Colonic mucosa (tissue), 4 donors: ENCODE measurements at places on chromosomes 6 and 20. TPM values are rescaled to one million over a fixed set of nuclear protein-coding genes. Genes with fewer than 3 reads are reported as not detected.

DNA sequence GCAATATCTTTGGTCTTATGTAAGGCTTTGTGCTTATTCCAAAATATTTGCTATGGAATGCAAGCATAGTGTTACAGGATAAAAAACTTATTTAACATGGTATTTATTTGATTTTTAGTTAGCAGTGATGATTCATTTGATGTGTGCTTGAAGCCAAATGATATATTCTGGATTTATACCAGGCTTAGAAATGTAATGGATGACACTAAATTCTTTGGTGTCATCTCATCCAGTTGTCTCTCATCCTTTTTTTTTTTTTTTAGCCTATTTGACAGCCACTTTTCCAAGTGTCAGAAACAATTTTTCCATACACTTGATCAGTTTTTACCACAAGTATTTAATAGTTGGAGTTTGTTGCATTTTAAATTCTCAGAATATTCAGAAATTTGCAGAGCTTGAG lies 515.3 kb downstream of the CDKAL1 start:
- no peak overlapping the region for H3K27ac ChIP-seq
- no peaks in the 10 kb centered on the region for H3K36me3 ChIP-seq
- DNase-seq: no peak
- H3K4me3 ChIP-seq: no peak overlapping the region

- no peaks in the 10 kb centered on the region for H3K36me3 ChIP-seq
- no peak overlapping the region for H3K4me3 ChIP-seq
- H3K27me3 ChIP-seq: no peaks in the 10 kb centered on the region
- H3K27ac ChIP-seq: no peak overlapping the region
These were observed 23.4 kb upstream of the SCGN start for GRCh38 chr6:25628471-25629197.

DNA sequence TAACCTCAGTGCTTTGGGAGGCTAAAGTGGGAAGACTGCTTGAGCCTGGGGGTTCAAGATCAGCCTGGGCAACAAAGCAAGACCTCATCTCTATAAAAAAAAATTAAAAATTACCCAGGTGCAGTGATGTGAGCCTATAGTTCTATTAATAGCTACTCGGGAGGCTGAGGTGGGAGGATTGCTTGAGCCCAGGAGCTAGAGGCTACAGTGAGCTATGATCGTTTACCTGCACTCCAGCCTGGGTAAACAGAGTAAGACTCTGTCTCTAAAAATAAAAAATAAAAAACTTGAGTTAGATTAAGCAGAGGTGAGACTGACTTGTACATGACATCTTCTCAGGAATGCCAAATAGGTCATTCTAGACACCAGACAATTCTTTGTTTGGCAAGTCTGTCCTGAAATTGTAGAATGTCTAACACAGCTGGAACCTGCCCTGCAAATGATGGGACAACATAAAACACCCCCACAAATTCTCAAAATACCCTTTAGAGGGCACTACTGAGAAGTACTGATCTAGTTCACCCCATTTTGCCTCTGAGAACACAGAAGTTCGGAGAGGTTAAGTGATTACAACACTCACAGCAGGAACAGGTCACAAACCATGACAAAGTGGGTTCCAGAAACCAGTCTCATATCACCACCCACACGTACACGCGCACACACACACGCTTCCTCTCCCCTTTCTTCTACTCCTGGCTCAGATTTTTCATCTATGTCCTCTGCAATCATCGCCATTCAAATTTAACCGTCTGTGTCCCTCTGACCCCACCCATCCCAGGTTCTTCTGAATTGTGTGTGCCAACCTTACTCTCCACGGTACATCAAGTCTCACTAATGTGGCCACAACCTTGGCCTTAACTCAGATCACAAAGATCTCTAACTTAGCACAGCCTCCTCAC lies 38.3 kb downstream of the ARHGAP18 start:
- H3K27me3 ChIP-seq: no peaks in the 10 kb centered on the region
- no peaks in the 10 kb centered on the region for H3K36me3 ChIP-seq
- H3K4me1 ChIP-seq: no peaks in the 10 kb centered on the region

DNA sequence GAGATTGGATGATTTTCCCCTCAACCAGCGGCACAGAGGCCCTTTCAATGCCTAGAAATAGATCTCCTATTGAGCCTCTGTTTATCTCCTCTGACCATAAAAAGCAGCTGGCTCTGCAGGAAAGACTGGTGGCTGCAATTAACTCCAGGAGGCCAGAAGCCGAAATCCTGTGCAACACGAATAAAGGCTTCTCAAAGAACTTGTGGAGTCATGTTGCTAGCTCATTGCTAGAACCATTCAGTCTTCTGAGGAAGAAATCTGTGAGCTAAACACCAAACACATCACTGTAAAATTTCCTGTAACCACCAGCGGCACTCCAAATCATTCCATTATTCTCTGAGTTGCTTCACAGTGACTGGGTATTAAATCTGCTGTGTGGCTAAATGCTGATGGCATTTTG lies 49.1 kb upstream of the TPD52L1 start:
- no peaks in the 10 kb centered on the region for H3K36me3 ChIP-seq
- H3K27me3 ChIP-seq: no peaks in the 10 kb centered on the region
- H3K4me1 ChIP-seq: no peaks in the 10 kb centered on the region
- no peak overlapping the region for H3K4me3 ChIP-seq
- DNase-seq: no peak

- H3K4me1 ChIP-seq: no peaks in the 10 kb centered on the region
- H3K36me3 ChIP-seq: no peaks in the 10 kb centered on the region
- no peaks in the 10 kb centered on the region for H3K27me3 ChIP-seq
- no peak overlapping the region for H3K4me3 ChIP-seq
- H3K27ac ChIP-seq: no peak overlapping the region
These were observed 410.7 kb upstream of the RUNX2 start for GRCh38 chr6:44917430-44917829.

SLC22A3 gene
- 2.1 TPM for total RNA-seq
